ENCODE measurements at places on chromosomes 3 and 15. TPM values are rescaled to one million over a fixed set of nuclear protein-coding genes. Genes with fewer than 3 reads are reported as not detected.
A peak's percentile ranks its signal among the peaks of the same experiment; 100 is the strongest.

The PLA2G4D gene
- total RNA-seq = 0.03 TPM

The GREM1 gene
- total RNA-seq = not detected

The AP2M1 gene
- 309 TPM for total RNA-seq

The ALDH1A3 gene
- total RNA-seq = 21.0 TPM

The BNC1 gene
- not detected for total RNA-seq

The DHX30 gene
- total RNA-seq = 89.3 TPM

The SLC22A14 gene
- total RNA-seq = not detected

The OIP5 gene
- 46.1 TPM for total RNA-seq

- DNase-seq = no peak
Measured at GRCh38 chr3:89494734-89495133, 387.3 kb downstream of the EPHA3 start.

- no peak for DNase-seq
Measured at GRCh38 chr3:16239086-16239770, 25.5 kb downstream of the DPH3 start.

DNA sequence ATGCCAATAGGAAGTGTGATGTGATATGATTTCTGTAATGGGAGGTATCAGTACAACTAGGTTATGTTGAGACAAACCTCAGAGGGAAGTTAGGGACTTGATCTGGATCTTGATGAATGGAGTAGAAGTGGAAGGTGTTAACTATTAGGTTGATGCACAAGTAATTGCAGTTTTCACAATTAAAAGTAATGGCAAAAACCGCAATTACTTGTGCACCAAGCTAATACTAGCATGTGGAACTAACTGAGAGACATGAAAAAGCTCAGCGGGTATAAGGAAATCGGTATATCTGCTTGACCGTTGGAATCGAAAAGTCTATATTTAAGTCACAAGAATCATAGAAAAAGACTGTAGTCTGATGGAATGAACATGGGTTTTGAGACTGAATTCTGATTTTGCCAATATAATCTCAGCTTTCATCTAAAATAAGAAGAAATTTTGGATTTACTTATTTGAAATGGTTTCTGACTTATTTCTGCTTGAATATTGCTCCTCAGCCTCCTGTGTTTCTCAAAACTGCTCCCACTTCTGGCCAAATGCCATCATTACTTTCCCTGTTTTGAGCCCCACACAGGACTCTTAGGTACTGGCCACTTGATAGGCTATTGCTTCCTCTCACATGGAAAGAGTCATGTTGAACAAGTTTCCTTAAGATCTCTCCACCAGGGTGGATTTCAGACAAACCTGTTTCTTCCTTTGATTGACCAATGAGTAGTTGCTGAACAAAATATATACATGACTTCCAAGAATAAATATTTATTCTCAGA is 271.5 kb upstream of the COL8A1 start:
- peak; percentile 62 for DNase-seq

DNA sequence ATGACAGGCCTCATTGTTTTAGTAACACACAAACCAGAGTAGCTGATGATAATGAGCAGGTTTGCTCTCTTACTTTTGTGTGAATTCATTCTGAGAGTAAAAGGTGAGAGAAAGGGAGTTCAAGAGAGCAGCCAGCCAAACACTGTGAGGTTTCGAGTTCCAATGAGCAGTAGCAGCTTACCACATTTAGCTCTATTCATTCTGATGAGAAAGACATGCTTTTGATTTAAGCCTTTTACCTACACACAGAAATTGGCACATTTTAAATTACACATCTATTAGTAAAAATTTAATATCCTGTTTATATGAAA is 28.0 kb downstream of the GLDN start:
- peak; percentile 26 for DNase-seq

DNA sequence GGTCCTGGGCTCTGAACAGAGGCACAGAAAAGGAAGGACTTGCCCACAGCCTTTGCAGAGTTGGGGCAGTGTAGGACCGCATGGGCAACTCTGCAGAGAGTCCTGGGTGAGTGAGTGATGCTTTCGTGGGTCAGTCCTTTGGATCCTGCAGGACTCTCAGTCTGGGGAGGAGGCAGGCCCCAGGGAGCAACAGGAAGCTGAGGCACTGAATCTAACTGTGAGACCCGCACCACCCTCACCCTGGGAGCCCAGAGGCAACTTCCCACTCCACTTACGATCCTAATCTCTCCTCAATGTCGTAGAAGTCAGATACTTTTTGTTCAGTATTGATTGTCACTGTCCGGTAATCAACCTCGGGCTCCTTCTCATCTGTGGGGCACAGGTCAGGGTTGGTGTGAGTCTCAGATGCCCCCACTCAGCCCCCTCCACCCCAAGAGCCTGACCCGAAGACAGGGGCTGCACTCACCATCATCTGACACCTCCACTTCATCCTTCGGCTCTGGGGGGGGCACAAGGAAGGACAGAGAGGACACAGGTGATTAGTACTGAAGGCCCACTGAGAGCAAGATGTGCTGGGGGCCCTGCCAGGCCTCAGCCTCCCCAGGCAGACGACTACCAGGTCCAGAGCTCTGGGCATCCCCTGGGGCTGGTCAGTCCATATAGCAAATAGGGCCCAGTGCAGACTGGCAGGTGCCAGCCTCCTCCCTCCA is 64.0 kb upstream of the HACD2 start:
- no peak for DNase-seq

GRCh38 chr3:69876073-69876472 is 123.5 kb upstream of the SAMMSON start:
- no peak for DNase-seq

DNA sequence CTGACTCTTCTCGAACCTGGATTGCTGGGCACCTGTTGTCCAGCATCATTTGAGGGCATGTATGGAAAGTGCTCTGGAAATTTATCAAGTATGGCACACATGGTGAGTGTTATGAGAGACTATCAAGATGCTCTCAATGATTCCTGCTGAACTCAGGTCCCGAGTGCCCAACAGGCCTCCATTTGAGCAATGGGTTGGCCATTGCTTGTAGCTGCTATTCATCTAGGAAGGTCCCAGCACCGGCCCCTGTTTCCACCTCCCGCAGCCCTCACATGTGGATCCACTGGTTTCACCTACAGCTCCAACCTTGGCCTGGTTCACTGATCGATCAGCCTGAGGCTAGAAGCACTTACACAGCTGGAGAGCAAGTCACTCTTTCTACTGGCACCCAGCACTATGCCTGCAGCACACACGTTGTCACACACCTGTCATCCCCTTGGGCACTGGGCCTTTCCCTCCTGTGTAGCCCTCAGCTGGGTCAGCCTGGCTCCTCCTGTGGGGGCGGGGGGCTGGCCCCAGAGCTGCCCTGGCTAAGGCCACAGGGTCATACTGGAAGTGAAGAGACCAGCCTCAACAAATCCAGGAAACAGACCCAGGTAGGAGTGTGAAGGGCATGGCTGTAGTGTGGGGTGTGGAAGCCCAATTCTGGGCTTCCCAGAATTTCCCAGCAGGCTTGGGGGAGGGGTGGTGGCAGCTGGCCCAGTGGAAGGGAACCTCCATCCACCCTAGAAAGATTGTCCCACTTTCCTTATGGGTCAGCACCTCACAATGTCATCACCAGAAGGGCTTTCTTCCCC is 41.7 kb upstream of the SMAD3 start:
- DNase-seq = no peak

- DNase-seq = no peak
Measured at GRCh38 chr15:42716626-42717025, 20.3 kb downstream of the CDAN1 start.

DNA sequence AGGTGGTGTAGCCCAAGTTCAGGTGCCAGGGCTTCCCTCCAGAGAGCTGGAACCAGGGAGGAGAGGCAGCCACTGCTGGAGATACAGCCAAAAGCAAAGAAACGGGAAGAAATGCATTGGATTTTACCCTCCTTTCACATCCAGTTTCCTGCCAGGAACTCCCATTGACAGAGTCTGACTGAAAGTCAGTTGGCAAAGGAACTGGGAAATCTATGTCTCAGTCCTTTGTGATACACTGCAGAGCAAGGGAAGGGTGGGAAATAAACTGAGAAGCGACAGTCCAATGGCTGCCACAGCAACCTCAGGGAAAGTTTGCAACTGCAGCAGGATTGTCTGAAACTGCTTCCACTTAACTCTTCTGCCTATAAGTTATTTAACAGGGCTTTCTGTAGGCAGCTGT is 142.6 kb downstream of the SATB1 start:
- DNase-seq = no peak

DNA sequence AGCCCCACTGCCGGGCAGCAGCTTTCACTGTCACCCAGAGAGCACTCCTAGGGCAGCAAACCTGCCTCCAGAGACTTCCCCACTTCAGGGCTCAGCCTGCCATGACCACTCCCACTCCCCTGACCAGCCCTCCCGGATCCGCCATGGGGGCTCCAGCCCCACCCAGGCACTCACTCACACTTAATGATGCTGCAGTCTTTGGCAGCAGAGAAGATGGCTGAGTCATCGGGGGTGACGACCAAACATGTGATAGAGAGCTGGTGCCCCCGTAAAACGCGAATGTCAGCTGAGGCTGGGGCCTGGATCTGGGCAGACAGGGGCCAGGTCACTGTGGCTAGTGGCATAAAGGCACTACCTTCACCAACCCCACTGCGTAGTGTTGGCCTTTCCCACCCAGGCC is 4.7 kb downstream of the RRP9 start:
- DNase-seq = no peak

DNA sequence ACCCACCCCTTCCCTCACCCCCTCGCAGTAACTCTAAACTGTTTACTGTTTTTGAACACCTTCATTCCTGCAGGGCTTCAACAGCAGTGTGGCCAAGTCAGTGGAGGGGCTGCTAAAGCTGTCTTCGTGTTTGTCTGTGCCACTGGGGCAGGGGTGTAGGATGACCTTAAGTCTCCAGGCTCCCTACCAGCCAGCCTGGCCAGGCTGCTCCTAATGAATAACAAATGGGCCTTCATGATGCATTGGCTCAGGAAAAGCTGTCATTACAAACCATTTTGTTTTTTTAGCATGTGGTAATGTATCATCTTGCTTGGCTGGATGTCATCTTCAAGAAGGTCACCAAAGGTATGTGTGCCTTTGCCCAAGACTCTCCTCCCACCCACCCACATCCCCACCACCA is 372.2 kb upstream of the WNT5A start:
- no peak for DNase-seq

DNA sequence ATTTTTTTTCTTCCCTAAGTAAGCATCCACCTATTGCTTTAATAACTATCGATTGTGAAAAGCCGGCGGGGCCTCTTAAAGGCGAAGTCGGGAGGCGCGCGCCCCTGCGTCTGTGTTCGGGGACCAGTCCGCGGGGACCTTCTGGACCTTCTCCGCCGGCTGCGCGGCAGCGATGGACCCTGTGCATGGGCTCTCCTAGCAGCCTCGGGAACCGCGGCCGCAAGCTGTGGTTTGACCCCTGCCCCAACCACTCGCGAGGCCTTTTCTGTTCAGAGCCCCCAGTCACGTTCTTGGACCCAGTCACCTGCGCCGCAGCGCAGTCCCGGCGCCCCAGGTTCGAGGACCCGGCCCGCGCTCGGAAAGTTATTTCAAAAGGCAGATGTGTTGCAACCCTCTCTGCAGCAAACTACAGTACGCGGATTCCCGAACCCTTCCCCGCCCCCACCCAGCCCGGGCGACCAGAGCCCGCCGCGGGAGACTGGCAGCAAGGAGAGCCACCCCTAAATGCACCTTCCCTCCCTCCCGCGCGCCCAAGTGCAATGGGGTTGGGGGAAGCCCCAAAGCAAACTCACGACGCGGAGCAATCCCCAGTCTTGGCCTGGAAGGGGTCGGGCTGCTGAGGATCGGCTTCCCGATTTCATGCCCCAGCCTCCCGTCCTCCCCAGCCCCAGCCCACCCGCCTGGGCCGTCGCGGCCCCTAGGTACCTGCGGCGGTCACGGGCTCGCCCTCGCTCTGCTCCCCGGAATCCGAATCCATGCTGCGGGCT is 684 bp downstream of the TNFAIP8L3 start:
- DNase-seq = peak; percentile 34

- DNase-seq = no peak
Measured at GRCh38 chr15:63718590-63719035, 115.1 kb downstream of the HERC1 start.

DNA sequence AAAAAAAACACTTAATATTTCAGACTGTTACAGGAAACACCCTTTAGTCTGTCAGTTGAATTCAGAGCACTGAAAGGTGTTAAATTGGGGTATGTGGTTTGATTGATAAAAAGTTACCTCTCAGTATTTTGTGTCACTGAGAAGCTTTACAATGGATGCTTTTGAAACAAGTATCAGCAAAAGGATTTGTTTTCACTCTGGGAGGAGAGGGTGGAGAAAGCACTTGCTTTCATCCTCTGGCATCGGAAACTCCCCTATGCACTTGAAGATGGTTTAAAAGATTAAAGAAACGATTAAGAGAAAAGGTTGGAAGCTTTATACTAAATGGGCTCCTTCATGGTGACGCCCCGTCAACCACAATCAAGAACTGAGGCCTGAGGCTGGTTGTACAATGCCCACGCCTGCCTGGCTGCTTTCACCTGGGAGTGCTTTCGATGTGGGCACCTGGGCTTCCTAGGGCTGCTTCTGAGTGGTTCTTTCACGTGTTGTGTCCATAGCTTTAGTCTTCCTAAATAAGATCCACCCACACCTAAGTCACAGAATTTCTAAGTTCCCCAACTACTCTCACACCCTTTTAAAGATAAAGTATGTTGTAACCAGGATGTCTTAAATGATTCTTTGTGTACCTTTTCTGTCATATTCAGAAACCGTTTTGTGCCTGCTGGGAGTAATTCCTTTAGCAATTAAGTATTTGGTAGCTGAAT is 17.9 kb downstream of the TMEM43 start:
- DNase-seq = no peak

DNA sequence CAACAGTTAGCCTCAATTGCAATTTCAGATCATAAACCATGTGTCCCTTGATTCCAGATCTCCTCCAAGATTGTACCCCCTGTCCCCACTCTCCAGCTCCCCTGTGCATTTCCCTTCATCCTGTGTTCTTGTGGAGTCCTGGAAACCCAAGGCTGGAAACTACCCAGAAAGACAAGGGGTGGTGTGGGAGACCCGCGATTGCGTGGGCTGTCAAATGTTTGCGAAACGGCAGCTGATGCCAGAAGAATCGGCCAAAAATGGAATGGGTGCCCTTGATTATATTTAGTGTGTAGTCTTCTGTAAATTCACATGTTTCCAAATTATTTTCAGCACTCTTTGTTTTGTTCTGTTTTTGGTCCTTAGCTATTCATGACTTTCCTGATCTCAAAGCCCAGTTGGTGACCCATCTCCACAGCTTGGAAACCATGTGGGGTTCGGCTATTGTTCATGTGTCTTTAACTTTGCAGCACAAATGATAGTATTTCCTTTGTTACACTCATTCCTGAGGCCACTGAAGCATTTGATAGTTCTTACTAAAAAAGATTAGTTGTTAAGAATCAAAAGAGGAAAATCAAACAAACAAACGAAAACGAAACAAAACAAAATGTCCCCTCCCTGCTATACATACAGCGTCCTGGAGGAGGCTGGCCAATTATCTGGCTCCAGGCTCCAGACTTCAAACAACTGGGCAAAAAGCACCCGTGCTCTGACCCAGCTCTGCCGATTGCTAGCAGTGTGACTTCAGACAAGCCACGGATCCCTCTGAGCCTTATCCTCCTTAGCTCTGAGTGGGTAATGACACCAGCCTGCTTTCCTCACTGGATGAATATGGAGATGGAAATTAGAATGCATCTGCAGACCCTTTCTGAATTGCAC is 120.9 kb downstream of the CACNA2D3 start:
- DNase-seq = no peak

All from HT-29 (cell line).